ENCODE measurements at places on chromosomes 7 and 10. TPM values are rescaled to one million over a fixed set of nuclear protein-coding genes. Genes with fewer than 3 reads are reported as not detected.

Gene PLXNA4
- 0.40 TPM for total RNA-seq

Gene CUL1
- 57.9 TPM for total RNA-seq

Gene GCK
- total RNA-seq = not detected

Gene PFKFB3
- total RNA-seq = 154 TPM

Gene SPDYE16
- total RNA-seq = not detected

Gene SYCE1
- total RNA-seq = not detected

Gene RASA4
- 2.4 TPM for total RNA-seq

Gene PNLIP
- total RNA-seq = 0.16 TPM

Gene CD36
- not detected for total RNA-seq

Gene INTS15
- 24.1 TPM for total RNA-seq

Gene SLC13A4
- not detected for total RNA-seq

Gene SEMA3A
- total RNA-seq = 5.2 TPM

Gene TMEM176B
- not detected for total RNA-seq

Gene ATXN7L1
- total RNA-seq = 5.8 TPM

Gene SEC31B
- 0.79 TPM for total RNA-seq

Gene NKX1-2
- total RNA-seq = not detected

Gene PKD2L1
- 0.38 TPM for total RNA-seq

Gene AP3M1
- total RNA-seq = 38.7 TPM

Gene XRCC2
- 5.2 TPM for total RNA-seq

Gene RASSF4
- 5.0 TPM for total RNA-seq
